Activated naive CD8-positive, alpha-beta T cell treated with anti-CD3 and anti-CD28 coated beads for 36 hours (primary cell): ENCODE measurements at places on chromosomes 1 and 21. TPM values are rescaled to one million over a fixed set of nuclear protein-coding genes. Genes with fewer than 3 reads are reported as not detected.

DNA sequence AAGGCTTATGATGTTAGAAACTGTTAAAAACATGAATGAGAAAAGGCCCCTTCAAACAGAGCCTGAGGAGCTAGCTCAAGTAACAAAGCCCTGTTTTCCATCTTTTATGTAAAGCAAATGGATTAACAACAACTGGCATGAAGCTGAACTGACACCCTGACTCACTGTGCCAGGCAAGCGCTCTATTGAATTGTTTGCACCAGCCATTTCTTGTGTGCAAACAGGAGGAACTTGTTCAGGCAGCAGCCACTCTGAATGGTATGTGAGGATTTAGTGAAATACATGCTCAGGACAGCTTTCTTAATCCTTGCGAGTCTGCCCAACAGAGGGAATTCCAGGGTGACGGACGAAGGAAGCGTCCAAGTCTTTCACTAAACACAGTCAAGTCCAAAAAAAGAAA is 291.1 kb upstream of the ADGRL2 start:
- no peak for DNase-seq
- H3K36me3 ChIP-seq, result no peaks in the 10 kb centered on the region
- no peaks in the 10 kb centered on the region for H3K27me3 ChIP-seq
- no peaks in the 10 kb centered on the region for H3K4me1 ChIP-seq
- no peak overlapping the region for H3K4me3 ChIP-seq
- no peak overlapping the region for H3K27ac ChIP-seq

GRCh38 chr1:8092657-8093056 is 66.5 kb upstream of the ERRFI1 start:
- peaks cover 34% of the 10 kb centered on the region for H3K4me1 ChIP-seq
- no peak for DNase-seq
- H3K27ac ChIP-seq, result no peak overlapping the region
- H3K4me3 ChIP-seq, result no peak overlapping the region
- no peaks in the 10 kb centered on the region for H3K36me3 ChIP-seq
- peaks cover 24% of the 10 kb centered on the region for H3K27me3 ChIP-seq

DNA sequence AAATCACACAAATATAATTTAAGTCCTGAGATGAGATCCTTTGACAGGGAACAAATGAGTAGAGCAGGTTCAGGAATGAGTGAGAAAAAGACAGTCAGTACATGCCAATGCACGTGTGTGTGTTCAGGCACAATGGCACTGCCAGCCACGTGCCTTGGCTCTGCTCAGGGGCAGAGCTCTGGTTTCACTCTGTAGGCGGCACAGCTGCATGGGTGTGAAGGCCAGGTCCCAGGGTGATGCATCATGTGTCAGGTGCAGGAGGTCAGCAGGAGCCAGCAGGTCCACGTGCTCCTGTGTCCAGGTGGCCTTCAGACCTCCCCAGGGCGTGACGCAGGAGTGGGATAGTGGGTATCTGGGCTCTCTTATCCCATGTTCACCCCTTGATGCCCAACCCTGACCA is 386.1 kb downstream of the KCNH1 start:
- no peak for DNase-seq
- H3K36me3 ChIP-seq, result no peaks in the 10 kb centered on the region
- H3K27ac ChIP-seq, result no peak overlapping the region
- H3K4me1 ChIP-seq, result no peaks in the 10 kb centered on the region
- no peak overlapping the region for H3K4me3 ChIP-seq
- H3K27me3 ChIP-seq, result peaks cover 9% of the 10 kb centered on the region

Gene LAMC1
- total RNA-seq, result 0.66 TPM

DNA sequence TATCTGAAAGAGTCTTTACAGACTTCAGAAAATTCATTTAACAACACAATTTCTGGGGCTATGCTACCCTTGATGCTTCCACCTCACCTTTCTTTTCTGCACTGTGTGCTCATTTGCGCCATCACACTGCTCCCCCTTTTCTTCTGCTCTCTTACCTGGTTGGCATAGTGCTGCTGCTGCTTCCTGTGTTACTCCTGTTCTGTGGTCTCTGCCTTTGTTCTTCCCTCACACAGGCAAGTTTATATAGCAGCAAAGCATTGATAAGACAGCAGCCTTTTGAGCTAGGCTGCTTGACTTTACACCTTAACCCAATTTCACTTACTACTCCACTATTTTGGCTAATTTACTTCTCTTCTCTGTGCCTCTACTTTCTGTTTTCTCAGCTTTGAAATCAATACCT is 18.3 kb downstream of the SGIP1 start:
- no peak overlapping the region for H3K27ac ChIP-seq
- H3K27me3 ChIP-seq, result peaks cover 5% of the 10 kb centered on the region
- H3K4me3 ChIP-seq, result no peak overlapping the region

- DNase-seq, result no peak
- H3K36me3 ChIP-seq, result no peaks in the 10 kb centered on the region
- H3K4me3 ChIP-seq, result no peak overlapping the region
- no peaks in the 10 kb centered on the region for H3K4me1 ChIP-seq
- H3K27ac ChIP-seq, result no peak overlapping the region
Observed at GRCh38 chr1:75811211-75811981, 14.7 kb downstream of the MSH4 start.

DNA sequence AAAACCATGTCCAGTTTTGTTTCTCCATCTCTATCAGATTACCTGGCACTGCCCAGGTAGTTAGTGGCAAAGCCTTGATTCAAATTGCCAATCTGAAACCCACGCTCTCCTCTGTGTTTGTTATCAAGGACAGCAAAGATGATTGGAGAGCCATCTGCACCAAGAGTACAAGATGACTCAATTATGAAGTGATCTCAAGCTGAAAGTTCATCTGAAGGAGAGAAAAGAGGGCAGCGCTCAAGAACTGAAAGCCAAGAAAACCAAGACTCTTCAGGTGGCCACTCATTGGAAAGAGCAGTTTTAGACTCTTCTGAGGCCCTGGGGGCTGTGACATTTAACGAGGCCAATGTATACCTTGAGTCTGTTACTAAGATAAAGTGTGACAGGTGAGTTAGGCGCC is 13.8 kb downstream of the RXRG start:
- DNase-seq, result no peak
- H3K4me1 ChIP-seq, result peaks cover 4% of the 10 kb centered on the region
- H3K36me3 ChIP-seq, result no peaks in the 10 kb centered on the region
- H3K27me3 ChIP-seq, result no peaks in the 10 kb centered on the region
- H3K4me3 ChIP-seq, result no peak overlapping the region

- no peak overlapping the region for H3K27ac ChIP-seq
- peaks cover 12% of the 10 kb centered on the region for H3K4me1 ChIP-seq
- no peaks in the 10 kb centered on the region for H3K36me3 ChIP-seq
- no peaks in the 10 kb centered on the region for H3K27me3 ChIP-seq
Observed at GRCh38 chr1:235976490-235976889, 88.4 kb downstream of the NID1 start.

DNA sequence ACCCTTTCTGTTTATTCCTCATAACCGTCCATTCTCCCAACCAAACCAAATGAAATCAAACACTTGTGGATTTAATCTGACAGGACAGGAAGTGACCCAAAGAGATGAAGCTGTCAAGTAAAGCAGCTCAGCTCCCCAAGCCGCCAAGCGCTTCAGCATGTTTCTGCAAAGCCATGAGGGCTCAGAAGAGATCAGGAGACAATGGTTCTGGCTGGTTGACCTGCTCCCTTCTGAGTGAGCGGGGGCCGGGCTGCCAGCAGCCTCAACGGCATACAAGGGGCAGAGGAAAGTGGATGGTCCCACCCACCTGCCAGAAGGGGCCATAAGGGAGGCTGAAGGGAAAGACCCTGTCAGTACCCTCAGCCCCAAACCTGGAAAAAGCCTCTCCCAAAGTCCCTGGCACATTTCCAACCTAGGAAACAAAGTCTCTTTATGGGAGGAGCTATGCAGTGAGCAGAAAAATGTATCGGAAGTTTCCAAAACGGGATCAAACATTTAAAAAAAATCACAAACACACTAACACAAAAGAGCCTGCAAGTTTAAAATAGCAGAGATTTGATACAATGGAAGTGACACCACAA is 45.4 kb downstream of the SLC45A1 start:
- H3K4me3 ChIP-seq, result no peak overlapping the region
- DNase-seq, result no peak
- H3K36me3 ChIP-seq, result peaks cover 5% of the 10 kb centered on the region
- peak overlapping the region; percentile 17 for H3K27ac ChIP-seq

DNA sequence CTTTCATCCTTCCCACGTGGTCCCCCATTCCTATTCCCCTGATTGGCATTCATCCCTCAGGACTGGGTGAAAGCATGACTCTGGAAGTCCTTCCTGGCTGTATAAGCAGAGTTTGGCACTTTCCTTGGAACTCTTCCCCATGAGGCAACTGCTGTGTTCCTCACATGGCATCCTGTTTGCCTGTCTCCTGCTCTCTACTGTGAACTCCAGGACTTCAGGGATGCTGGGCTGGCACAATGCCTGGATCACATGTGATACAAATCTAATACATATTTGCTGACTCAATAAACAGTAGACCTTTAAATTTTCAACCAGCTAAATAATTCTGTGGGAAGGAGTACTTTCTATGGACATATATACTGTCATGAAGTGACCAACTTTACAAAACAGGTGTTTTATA is 46.8 kb upstream of the EDEM3 start:
- H3K27ac ChIP-seq, result no peak overlapping the region
- H3K4me3 ChIP-seq, result no peak overlapping the region

GRCh38 chr1:46256523-46256922 is 9.0 kb downstream of the RAD54L start:
- H3K27me3 ChIP-seq, result no peaks in the 10 kb centered on the region
- no peak for DNase-seq
- peaks cover 65% of the 10 kb centered on the region for H3K36me3 ChIP-seq
- H3K27ac ChIP-seq, result no peak overlapping the region
- H3K4me1 ChIP-seq, result peaks cover 2% of the 10 kb centered on the region
- H3K4me3 ChIP-seq, result no peak overlapping the region

GRCh38 chr1:157976888-157977287 is 16.6 kb upstream of the KIRREL1 start:
- no peaks in the 10 kb centered on the region for H3K36me3 ChIP-seq
- H3K27me3 ChIP-seq, result peaks cover 20% of the 10 kb centered on the region
- H3K4me1 ChIP-seq, result peaks cover 2% of the 10 kb centered on the region

DNA sequence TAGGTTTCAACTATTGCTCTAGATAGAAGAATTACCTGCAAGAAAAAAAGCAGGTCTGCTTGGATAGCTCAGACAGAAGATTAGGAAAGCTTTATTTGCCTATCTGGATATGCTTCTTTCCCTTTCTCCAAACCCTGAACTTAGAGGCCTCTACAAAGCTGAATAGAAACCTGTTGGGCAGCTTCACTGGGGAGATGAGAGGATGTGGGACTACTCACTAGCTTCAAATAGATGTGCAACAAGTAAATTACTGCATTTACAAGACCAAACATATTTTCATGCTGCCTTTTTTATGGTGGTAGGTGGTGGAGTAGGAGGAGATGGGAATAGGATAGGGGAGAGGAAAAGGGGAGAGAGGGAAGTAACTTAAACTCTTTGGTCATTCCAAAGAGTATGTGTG is 6.4 kb downstream of the CLCA2 start:
- H3K4me1 ChIP-seq, result no peaks in the 10 kb centered on the region
- no peak overlapping the region for H3K4me3 ChIP-seq
- no peak overlapping the region for H3K27ac ChIP-seq
- DNase-seq, result no peak

DNA sequence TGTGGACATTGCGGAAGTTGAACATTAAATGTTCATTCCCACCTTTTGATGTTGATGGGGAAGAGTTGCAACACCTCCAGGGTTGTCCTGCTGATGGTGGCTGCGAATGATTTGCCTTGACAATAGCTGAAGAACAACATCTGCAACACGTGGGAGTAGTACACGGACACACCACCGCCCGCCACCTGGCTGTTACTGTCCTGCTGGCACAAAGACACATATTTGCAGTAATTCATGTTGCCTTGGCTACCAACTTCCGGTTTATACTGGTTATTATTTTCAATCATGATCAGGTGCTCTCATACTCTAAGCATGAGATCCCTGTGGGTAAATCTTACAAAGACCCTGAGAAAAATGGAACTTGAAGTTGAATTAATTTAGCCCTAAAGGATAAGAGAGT is 55.2 kb downstream of the UBR4 start:
- peaks cover 27% of the 10 kb centered on the region for H3K36me3 ChIP-seq
- no peak overlapping the region for H3K4me3 ChIP-seq
- DNase-seq, result no peak
- no peaks in the 10 kb centered on the region for H3K27me3 ChIP-seq

DNA sequence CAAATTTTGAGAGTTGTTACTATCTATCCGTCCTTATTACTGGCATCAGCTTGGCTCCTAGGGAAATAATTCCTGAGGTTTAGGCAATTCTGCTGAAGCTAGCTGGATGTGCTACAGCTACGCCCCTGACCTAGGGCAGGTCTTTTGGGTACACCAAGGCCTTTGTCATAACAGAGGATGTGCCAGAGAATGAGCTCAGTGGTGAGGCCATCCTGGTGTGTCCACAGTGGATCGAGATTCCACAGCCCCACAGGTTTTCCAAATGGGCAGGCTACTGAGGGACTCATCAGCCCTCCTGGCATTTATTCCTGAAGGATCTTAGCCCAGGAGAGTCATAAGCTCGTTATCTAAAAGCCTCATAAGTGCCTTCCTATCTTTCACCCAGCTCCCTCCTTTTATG is 475.2 kb upstream of the USP24 start:
- no peak overlapping the region for H3K4me3 ChIP-seq
- DNase-seq, result no peak
- no peaks in the 10 kb centered on the region for H3K36me3 ChIP-seq
- peaks cover 20% of the 10 kb centered on the region for H3K27me3 ChIP-seq

- H3K4me3 ChIP-seq, result no peak overlapping the region
- DNase-seq, result no peak
- H3K4me1 ChIP-seq, result no peaks in the 10 kb centered on the region
- H3K27ac ChIP-seq, result no peak overlapping the region
- H3K27me3 ChIP-seq, result peaks cover 17% of the 10 kb centered on the region
Observed at GRCh38 chr1:162302306-162303003, 74.2 kb downstream of the SPATA46 start.

Gene TTLL10
- not detected for total RNA-seq

Gene TEX38
- total RNA-seq, result not detected
